MG63 (cell line): ENCODE measurements at places on chromosomes 3 and 15.
A peak's percentile ranks its signal among the peaks of the same experiment; 100 is the strongest.

- DNase-seq = no peak
Measured at GRCh38 chr3:44117736-44118135, 124.0 kb upstream of the TOPAZ1 start.

DNA sequence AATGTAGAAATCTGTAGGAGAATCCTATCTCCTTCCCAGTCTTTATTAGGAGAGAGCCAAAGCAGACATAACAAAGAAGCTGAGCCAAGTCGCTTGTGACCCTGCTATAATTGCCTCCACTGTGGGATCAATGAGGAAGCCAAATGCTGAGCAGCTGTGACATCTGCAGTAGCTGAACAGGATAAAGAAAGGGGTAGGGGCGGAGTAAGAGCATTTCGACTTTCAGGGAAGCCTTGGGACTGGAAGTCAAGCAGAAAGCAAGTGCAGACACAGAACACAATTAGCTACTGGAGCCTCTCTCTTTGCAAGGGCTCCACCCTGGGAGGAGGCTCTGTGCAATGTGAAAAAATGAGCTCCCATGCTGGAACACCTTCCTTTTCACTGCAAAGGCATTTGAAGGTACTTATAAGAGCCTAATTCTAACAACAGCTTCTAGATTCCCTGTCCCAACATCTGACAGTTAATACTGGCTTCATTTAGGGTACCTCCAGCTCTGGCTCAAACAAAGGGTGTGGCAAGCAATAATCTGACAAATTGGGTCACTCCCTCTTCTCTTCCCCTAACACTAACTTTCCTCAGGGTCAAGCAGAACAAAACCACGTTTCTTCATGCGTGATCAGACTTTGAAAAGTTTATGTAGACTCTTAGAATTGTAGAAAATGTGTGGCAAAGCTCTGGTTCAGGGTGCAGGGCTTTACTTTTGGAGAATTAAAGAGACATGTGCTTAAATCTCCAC, 166.4 kb downstream of the CADPS start:
- no peak for DNase-seq

DNA sequence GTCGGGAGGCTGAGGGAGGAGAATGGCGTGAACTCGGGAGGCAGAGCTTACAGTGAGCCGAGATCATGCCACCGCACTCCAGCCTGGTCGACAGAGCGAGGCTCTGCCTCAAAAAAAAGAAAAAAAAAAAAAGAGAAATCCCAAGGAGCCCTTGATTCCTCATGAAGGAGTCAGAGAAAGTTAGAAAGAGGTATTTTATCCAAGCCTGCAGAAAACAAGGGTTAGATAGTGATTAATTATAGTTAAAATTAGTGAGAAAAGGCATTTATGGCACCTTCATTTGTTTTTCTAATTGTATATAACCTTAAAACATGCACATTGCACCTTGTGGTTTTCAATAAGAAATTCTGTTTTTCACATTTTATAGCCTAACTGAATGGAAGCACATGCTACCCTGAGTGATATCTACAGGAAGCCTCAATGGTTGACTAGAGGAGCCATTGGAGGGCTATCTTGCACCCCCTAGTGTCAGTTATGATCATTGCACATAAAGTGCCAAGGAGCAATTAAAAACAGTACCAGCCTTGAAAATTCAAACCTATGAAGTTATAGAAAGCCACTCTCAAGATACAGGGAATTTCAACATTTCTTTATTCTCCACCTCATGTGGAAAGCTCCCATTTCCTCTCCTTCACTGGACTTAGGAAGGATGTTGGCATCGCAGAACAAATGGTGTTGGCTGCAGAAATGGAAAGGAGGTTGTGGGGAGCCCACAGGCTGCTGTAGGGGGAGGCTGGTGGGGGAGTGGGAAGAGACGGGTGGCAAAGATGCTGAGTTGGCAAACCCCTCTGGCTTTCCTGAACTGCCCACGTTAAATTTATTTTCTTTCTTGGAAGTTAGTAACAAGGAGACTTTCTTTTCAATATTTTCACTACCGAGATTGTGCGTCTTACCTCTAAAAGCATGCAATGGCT, 48.5 kb downstream of the ITGA11 start:
- DNase-seq = no peak

DNA sequence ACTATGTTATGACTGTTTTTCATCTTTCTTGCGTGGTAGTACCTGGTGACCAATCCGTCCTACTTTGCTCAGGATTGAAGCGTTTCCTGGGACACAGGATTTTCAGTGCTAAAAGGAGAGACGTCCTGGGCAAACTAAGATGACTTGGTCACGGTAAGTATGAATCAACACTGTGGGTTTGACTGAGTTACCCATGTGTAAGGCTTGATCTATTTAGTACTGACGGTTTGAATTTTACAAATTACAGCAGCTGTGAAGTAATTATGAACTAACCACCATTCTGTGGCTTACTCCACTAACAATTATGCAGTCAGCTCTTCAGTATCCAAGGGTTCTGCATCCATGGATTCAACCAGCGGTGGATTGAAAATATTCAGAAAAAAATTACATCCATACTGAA, 172.9 kb upstream of the FEZF2 start:
- no peak for DNase-seq

DNA sequence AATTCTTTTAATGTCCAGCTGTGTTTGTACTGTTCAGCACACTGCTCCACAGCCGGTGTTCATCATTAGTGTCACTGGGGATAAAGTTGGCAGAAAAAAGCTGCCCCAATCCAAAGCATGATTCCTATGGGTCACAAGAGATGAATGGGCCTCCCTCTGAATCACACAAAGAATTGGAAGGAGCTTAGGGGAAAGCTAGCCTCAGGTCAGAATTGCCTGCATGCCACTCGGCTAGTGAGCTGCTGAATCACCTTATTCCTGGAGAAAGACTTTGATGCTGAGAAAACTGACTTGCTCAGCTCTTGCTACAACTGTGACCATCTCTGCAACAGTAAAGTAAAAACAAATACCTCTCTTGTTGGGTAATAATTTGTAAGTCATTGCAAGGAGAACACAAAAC, 3.5 kb downstream of the CCK start:
- DNase-seq = peak; percentile 59

- DNase-seq = no peak
Measured at GRCh38 chr15:74312445-74313007, 54.9 kb downstream of the CYP11A1 start.

DNA sequence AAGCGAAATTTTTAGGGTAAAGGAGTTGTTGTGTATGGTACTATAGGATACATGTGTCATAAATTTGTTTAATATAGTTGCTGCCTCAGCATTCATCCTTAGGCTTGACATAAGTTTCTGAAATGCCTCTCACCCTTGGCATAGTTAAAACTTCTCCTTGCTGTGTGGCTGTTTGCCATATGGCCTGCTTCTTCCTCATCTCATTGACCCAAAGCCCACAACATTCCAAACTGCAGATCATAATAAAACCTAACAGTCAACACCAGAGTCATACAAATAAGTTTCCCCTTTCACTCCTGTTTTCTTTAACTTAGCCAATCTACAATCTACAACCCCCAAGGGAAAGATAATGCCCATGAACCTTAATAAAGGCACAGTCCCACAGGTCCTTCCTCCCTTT, 136.6 kb downstream of the TMCC1 start:
- DNase-seq = peak; percentile 69

DNA sequence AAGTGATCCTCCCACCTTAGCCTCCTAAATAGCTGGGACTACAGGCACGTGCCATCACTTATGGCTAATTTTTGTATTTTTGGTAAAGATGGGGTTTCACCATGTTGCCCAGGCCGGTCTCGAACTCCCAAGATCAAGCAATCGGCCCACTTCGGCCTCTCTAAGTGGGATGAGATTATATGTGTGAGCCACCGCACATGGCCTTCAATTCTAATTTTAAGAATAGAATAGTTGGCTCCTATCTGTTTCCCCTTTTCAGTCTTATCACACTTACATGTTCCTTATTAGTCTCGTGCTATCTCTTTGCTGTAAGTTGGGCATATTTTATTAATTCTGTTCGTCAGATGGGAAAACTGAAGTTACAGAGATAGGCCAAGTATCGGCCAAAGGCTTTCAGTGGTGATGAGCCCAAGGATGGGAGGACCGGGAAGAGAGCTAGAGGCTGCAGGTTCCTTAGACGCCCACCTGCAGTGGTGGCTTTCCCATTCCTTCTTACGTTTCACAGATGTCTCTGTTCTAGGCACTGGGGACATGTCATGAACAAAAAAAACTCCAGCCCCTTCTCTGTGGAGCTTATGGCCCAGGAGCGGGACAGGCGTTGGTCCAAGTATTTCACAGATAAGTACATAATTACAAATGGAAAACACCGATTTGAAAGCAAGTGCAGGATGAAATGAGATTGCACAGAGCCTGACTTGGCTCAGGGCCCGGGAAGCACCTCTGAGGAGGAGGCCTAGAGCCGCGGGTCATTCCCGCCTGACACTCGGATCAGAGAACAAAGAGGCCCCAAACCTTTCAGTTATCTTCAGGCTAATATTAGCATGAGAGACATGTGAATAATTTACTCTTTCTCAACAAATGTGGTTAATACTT, 91.1 kb upstream of the KLF13 start:
- DNase-seq = no peak

DNA sequence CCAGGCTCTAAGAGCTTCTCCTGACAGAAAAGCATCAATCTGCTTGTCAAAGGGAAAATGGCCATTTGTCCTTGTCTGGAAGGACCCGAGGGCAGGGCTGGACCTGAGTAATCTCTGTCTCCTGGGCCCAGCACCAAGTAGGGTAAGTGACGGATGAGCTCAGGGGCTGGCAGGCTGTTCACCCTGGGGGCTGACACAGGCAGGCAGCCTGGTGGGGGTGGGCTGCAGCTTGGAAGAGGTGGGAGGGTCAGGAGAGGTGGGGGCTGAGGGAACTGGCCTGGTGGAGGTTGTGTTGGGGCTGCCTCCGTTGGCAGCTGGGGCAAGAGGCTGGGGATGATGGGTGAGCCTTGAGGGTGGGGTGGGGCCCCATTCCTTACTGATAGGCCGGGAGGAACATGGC, 42.3 kb upstream of the ADPGK start:
- DNase-seq = no peak

- DNase-seq = no peak
Measured at GRCh38 chr15:99954361-99955180, 221.3 kb upstream of the LYSMD4 start.

- no peak for DNase-seq
Measured at GRCh38 chr3:131374741-131375140, 6.8 kb upstream of the NUDT16 start.

- DNase-seq = no peak
Measured at GRCh38 chr3:18126772-18127171, 298.4 kb downstream of the SATB1 start.

- no peak for DNase-seq
Measured at GRCh38 chr15:81865850-81866537, 179.8 kb downstream of the MEX3B start.

- DNase-seq = no peak
Measured at GRCh38 chr3:94887065-94887464, 824.2 kb downstream of the NSUN3 start.

DNA sequence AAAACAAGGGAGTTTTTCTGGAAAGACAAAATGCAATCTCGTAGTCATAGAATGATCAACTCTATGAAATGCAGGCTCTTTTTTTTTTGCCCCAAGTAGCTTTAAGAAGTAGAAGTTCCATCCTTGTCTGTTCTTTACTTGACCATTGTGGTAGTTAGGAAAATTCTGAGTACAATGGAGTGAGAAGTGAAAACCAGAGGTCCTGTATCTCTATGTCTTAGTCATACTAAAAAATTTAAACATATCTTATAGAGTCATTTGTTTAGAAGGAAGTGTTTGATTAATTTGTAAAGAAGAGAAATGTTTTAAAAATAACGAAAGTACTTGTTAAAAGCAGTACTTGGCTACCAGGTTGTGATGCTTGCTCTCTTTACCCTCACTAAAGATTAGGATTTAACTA, 52.4 kb downstream of the PRKCI start:
- no peak for DNase-seq

GRCh38 chr3:14396031-14396692, 6.2 kb upstream of the SLC6A6 start:
- no peak for DNase-seq
